Stimulated activated memory B cell treated with anti-CD40 and anti-IgM and Interleukin-4, amounts not matched to agents 10 μg/mL and 1 μg/mL and 100 μg/mL, for 72 hours (primary cell): ENCODE measurements at places on chromosomes 6 and 20.
A peak's percentile ranks its signal among the peaks of the same experiment; 100 is the strongest.

DNA sequence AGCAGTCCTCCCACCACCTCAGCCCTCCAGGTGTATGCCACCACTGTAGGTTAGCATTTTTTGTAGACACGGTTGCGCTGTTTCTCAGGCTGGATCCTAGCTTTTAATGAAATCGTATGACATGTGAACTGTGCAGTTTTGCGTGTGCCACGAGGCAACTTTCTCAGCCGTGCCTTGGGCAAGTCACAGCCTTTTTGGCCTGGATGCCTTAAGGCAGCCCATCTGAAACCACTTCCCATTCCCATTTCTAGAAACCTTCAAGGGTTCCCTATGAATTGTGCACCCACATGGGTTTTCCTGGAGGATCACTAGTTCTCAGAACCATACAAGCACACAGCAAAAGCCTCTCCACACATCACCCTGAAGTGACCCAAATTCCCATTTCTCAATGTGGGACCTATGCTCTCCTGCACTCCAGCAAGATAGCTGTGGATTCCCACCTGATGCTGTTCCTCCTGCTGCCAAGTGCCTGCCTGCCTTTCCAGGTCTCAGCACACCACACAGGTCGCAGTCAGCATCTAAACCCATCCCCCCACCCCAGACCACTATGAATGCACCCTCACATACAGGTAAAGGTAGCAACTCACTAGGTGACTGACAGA lies 28.9 kb downstream of the SNX5 start:
- peak; percentile 9 for ATAC-seq

GRCh38 chr6:35302604-35303241 lies 5.1 kb downstream of the DEF6 start:
- peak; percentile 93 for ATAC-seq

DNA sequence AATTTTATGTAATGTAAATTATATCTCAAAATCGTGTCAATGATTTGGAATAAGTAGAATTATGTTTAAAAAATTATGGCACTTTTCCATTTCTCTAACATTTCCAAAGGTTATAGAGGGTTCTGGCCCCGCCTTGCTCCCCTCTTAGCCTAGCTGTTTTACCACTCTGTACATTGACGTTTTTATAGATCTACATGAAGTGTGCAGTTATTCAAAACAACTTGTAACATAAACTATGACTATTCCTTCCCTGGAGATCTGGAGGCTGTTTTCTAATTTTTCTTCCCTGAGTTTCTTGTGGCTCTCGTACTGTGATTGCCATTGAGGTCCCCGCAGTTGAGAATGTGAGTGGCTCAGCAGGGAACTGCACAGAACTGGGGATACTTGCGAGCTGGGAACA lies 48.4 kb downstream of the IYD start:
- ATAC-seq = no peak

DNA sequence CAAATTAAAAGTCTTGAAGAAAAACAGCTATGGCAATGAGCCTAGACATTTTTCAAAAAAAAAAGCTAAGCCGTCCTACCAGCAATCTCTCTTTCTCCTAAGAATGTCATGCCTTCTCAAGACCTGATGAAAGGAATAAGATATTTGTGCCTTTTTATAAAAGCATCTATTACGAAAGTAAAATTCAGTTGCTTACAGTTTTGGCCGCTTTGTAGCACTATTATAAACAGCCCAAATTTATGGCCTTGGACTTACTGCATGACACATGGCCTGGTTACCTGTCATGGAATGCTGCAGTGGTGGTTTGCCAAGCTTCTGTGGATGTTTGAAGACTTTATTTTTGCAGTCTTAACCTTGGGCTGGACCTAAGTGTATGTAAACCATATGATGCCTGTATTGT lies 22.2 kb upstream of the VAPB start:
- ATAC-seq = no peak

DNA sequence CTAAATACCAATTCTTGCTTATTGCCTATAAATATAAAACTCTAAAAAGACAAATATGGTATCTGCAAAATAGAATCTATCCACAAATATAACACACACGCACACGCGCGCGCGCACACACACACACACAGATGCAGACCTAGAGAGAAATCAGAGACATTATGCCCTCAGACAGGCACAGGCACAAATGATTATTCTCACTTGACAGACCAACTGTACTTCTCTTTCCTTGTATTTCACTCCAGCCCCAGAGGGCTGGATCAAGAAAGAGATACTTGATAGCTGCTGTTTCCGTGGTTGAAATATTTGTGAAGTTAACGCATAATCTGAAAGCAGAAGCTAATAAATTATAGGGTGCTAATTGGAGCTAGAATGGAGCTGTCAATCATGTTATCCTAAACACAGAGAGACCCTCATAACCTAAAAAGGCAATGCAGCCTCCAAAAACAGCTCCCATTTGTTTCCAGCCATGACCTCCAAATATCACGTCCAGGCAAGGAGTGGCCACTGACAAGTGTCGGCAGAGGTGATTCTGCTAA lies 11.5 kb downstream of the VGLL2 start:
- no peak for ATAC-seq

DNA sequence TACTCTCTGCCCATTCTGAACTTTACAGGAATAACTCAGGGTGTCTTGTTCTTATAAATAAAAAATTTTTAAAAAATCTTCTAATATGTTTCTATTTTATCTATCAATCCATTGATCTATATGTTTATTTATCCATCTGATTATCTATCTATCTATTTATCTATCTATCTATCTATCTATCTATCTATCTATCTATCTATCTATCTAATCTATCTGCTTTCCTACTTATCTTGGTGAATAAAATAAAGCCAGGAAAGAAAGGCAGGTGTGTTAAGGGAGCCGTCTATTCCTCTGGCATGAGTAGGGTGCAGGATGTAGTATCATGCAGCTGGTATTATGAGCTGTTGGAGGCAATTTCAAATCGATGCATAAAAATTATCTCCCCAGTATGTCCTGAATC lies 153.0 kb downstream of the FOXA2 start:
- no peak for ATAC-seq

DNA sequence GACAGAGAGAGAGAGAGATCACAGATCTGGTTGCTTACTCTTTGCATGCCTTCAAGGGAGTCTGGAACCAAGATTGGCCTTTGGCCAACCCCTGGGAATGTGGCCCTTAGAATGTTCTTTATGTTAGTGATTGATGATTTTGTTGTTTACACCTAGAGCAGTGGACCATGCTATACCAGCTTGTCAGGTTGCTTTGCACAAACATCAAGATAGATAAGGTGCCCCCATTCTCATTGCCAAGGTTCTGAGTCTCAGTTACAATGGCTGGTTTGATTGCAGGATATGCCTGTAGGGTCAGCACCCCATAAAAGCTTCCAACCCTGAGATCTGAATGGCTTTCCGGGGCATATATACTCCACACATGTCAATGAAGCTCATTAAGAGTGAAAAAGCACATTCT lies 53.5 kb upstream of the SLC2A12 start:
- no peak for ATAC-seq

- ATAC-seq = no peak
These were observed 22.4 kb upstream of the RBM24 start for GRCh38 chr6:17258749-17259148.

GRCh38 chr20:23826541-23827021 lies at the start of gene CST2:
Gene CST2 (minus strand): TSS chr20:23826729. CDS start chr20:23826660, 69 bp downstream.
- ATAC-seq = no peak

DNA sequence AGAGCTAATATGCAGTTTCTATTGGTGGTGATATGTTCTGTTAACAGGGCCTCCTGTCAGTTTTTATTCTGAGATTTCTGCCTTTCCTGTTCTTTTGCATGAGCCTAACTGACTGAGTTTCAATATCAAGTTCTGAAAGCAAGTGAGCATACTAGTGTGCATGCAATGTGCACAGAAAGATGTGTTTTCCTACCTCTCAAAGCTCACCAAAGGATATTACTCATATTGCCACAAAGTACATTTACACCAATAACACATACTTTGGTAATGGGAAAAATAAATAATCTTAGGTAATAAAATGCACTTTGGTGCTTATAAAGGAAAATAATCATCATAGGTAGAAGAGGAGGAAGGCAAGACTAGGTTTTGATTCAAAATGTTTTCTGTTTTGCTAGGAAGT lies 195.0 kb downstream of the KHDC1L start:
- ATAC-seq = no peak

DNA sequence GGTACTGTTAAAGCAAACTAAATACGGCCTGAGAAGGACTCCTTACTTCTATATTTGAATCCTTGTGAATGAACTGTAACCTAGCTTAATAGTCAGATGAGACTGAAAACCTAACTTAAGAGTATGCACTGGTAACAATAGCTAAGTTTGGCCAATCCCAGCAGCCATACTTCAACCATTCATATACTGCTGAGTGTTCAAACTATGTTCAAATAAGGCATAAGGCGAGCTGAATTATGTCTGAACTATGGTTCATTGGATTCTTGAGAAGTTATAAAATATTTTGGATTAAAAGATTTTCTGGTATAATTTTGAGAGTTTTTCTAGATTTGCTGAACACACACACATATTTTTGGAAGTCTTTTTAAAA lies 2.2 kb downstream of the SMPDL3A start:
- no peak for ATAC-seq

- ATAC-seq = peak; percentile 21
These were observed 540.9 kb upstream of the MAN1A1 start for GRCh38 chr6:119890470-119890869.

GRCh38 chr6:43092635-43093034 lies 16.5 kb downstream of the PTK7 start:
- ATAC-seq = no peak

DNA sequence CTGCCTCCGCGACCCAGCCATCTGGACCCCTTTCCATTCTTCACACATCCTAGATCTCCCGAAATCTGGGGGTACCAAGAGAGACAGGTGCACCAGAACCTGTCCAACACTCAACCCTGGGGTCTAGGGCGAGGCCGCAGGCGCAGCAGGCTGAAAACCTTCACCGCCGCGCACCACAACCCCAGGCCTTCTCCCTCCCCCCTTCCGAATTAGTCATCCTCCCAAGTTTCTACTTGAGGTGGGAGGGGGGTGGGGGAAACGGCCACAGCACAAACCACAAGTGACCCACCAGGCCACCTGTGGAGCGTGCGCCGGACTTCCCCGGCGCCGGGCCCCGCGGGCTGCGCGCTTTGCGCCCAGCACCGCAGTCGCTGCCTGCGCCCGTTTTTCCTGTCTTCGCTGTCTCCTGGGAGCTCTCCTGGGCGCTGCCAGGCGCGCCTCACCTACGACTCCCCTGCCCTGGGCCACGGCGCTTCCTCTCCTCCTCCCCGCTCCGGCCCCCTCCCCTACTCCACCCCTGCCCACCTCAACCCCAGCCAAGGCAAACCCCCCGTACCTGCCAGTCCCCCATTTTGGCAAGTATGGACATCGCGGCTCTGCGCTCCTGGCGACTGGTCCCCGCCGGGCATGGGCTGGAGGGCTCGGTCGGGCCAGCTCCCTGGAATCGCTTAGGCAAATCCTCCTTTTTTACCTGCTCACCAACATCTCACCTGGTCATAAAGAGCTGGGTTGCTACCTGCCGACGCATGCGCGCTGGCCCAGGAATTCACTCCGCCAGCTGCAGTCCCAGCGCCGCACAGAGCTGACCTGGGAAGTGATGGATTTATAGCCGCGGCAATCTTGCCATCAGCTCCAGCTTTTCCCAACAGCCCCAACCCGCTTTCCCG lies 4.2 kb upstream of the TFAP2A start:
- ATAC-seq = no peak

GRCh38 chr6:117481278-117481925 lies 1.1 kb upstream of the DCBLD1 start:
- no peak for ATAC-seq

- no peak for ATAC-seq
These were observed 24.7 kb upstream of the GFOD1 start for GRCh38 chr6:13511913-13512717.

- peak; percentile 81 for ATAC-seq
These were observed 28.7 kb upstream of the TXNDC5 start for GRCh38 chr6:7939184-7939863.

GRCh38 chr6:27694547-27694874 lies 217.7 kb downstream of the OR2B2 start:
- ATAC-seq = no peak

DNA sequence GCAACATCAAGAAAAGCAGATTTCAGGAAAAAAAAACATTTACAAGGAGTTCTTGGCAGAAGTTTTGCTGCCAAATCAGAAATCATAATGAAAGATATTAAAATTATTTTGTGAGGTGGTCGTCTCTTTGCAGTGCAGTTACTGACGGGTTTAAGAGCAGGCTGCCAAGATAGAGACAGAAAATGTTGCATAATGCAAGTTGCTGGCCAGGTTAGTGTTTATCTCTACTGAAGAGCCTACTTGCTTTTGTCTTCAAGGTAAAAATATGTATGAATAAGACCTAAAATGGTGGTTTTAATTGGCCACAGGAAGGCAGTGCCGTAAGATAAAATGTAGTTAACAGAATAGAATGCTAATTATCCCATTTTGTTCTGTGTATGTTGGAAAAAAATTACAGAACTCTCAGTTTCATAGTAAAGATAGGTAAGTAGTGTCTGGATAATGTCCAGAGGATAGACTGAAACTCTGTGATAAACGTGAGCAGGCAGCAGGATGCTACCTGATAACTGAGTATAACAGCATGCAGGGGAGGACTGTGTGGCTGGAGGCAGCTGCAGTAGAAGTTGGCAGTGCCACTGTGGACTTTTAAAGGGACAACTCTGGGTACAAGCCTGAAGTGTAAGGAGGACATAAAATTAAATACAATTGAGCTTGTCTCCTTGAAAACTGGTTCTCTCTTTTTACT lies 13.9 kb downstream of the FOXO3 start:
- ATAC-seq = no peak

GRCh38 chr20:36658300-36658699 lies 12.3 kb upstream of the SLA2 start:
- no peak for ATAC-seq

- ATAC-seq = no peak
These were observed 3.4 kb upstream of the BPIFB6 start for GRCh38 chr20:33027769-33028751.

GRCh38 chr6:147227770-147228320 lies 23.6 kb downstream of the STXBP5 start:
- no peak for ATAC-seq

DNA sequence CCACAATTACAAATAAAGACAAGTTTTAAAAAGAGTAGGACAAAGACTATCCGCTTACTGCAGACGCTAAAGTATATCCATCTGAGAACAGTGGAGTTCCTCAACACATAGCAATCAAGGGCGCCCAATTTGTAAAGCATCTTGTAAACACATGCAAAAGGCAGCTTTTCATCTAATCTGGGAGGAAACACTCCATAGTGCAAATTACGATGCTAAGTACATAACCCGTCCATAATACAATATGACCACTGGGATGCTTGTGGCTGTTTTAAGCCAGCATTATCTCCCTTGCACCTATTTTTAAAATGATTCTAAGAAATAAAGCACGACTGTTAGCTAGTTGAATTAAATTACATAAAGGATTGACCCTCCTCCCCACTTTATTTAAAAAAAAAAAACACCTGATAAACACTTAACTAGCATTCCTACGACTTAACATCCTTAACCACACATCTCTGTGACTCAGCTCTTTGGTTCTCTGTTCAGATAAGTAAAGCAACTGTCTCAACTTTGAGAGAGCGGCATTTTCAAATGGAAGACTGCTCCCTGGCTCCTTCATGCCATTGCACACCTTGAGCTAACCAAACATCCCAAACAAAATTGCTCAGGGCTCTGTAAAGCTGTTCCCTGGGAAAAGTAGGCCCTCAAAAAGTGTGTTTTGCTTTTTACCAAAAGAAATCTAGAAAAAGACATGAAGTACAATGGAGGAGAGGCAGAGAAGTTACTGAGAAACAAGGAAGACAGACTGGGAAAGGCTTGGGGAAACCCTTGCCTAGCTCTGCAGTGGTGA lies 14.2 kb downstream of the SLC22A23 start:
- no peak for ATAC-seq

- ATAC-seq = no peak
These were observed 526.0 kb upstream of the SOX4 start for GRCh38 chr6:21067521-21067920.

- ATAC-seq = no peak
These were observed 77.5 kb upstream of the SIRPA start for GRCh38 chr20:1817577-1818211.
